Osteoblast (primary cell): ENCODE measurements at places on chromosomes 7 and 10. TPM values are rescaled to one million over a fixed set of nuclear protein-coding genes. Genes with fewer than 3 reads are reported as not detected.

RAPGEF5 gene
- total RNA-seq, result 1.1 and 1.5 TPM in 2 replicates

NOD1 gene
- 7.6 and 7.7 TPM in 2 replicates for total RNA-seq

LRMDA gene
- 17.1 and 18.5 TPM in 2 replicates for total RNA-seq

DNAH11 gene
- under 0.01 and 1.1 TPM in 2 replicates for total RNA-seq

DNA sequence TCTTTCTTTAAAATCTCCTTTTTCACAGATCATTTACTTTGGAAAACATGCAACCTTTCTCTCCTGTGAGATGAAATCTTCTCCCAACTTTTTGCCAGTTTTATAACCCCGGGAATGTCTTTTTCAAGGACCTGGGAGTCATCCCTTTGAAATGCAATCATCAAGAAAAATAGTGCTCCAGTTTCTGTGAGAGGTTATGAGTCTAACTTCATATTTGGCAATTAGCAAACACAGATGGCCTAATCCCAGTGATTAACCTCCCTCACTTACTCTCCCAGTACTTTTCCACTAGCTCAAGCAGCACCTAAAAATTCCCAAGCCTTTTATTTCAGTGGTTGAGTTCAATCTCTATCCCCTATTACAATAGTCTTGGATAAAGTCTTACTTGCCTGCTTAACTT lies 185.8 kb upstream of the TMEM106B start:
- DNase-seq, result no peak

- DNase-seq, result no peak
Measured at GRCh38 chr10:115971921-115972320, 301.1 kb downstream of the GFRA1 start.

- DNase-seq, result no peak
Measured at GRCh38 chr7:95421000-95421846, 13.6 kb downstream of the PON2 start.

DNA sequence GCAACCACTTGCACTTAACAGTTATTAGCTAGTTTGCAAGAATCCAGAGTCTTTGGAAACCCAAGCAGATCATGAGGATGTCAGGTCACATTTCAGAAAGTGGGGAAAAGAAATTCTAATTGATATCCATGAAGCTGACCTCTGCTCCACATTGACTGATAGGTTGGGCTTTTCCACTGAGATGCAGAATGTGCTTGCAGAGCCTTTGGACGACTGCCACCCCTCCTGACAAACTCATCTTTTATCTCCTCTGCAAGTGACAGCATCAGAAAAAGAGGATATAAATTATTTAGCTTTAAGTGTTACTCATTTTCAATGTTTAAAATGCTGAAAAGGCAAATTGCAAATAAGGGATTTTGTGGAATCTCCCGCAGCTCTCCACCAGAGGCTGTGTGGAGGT lies 75.3 kb downstream of the C10orf90 start:
- DNase-seq, result no peak

DNA sequence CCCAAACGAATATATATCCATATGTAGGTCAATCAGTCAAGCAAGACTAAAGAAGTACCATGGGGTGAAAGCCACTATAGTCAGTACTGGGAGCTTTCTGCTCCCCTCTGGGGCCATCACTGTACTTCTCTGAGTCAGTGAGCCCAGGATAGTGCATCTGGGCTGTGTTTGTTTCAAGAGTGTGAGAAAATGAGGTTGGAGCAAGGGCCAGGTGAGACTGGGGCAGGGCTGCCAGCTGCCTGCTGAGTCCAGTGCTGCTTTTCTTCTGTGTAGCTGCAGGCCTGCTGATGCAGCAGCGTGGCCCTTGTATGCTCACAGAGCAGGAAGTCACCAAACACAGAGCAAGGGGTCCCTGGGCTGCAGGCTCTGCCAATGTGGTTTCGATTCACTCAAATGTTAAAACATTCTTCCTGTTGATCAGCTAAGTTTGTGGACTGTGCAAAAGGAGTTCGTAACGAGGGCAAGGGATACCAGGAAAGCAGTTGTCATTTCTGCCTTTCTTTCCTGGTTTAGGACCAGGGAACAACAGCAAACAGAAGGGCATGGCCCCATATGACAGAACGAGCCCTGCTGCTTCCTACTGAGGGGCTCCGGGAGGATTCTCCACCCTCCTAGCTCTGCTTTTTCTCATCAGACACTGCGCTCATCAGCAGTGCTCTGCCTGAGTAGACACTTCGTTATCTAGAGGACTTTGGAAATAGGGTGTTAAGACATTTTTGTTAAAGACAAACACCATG lies 65.4 kb upstream of the TNS3 start:
- DNase-seq, result no peak

- no peak for DNase-seq
Measured at GRCh38 chr10:120477743-120478141, 20.7 kb downstream of the PLPP4 start.
